ENCODE measurements at places on chromosomes 4 and X. TPM values are rescaled to one million over a fixed set of nuclear protein-coding genes. Genes with fewer than 3 reads are reported as not detected.

DNA sequence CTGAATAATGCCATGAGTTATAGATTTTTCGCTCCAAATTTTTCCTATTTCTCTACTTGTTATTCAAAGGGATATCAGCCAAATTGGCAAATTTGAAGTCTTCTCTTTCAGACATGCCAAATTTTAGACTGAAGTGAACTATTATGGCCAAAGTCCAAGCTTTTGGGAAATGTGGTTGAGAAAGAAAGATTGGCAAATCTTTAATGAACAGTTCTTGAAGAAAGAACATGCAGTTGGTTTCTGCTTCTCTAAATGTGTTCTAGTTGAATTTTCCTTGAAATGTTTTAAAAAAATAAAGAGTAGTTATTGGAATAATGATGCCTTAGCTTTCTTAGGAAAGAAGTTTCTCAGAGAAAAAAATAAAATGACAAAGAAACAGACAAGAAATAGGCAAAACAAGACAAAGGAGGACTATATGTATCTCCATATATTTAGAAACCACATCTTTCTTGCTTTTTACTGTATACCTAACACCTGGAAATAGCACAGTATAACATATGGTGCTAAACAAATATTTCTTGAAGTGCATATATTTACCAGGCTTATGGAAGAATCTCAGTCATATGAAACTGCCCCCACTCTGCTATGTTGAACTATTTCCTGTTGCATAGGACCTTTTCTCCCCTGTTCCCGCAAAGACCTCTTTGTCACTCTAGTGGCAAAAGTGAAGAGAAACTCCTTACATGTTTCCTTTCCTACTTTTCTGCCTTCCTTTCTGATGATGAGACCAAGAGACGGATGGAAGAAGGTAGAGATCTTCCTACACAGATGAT lies 250.0 kb downstream of the ARHGAP24 start:
- DNase-seq = no peak

GRCh38 chrX:156002507-156002906 lies 5.0 kb downstream of the IL9R start:
- no peak for DNase-seq

DNA sequence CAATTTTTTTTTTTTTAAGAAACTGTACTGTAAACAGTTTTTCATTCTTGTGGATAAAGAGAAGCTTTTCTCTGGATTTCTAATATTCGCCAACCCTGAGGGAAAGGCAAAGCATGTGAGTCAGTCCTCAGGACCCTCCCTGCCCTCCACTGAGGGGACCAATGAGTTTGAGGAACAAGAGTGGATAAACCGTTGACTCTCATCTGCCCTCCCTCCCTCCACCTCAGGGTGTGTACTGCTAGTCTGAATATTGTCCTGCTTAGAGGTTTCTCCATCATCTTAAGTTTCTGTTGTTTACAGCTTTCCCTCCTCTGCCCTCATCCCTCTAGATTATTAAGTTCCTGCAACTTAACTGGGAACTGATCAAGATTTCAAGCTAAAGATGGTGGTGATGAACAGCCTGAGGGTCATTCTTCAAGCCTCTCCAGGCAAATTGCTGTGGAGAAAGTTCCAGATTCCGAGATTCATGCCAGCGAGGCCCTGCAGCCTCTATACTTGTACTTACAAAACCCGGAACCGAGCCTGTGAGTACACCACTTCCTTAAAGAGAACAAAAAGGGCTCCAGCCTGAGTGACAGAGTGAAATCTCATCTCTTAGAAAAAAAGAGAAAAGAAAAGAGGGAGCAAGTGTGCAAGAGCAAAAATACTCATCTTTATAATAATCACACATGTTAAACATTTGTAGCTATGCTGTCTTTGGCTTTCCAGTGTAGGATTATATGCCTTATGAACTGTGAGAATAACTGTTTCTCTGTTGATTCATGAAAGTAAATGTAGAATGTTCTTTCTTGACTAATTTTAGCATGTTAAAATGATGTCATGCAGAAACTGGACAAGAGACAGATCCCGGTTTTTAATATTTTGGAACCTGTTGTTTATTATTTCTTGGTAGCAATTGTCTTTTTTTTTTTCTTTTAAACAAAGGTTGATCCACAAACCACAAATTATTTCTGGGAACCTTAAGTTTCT lies 11.9 kb downstream of the CA5B start:
- DNase-seq = no peak

DNA sequence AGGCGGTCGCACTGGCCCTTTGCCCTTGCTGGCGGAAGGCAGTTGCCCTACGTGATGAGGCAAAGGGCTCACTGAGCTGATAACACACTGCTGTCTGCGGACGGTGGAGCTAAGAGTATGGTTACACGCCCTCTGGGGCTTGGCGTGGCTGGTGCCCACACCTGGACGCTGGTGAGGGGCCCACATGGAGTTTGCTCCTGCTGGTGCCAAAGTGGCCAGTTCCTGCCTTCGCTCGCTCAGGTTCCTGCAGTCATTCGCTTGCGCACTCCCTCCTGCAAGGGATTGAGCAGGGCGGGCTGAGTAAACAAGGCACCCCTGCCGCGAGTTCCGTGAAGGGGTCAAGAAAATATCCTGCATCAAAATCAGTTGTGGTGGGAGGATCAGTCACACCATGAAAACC lies 18.4 kb downstream of the SPARCL1 start:
- DNase-seq = no peak

DNA sequence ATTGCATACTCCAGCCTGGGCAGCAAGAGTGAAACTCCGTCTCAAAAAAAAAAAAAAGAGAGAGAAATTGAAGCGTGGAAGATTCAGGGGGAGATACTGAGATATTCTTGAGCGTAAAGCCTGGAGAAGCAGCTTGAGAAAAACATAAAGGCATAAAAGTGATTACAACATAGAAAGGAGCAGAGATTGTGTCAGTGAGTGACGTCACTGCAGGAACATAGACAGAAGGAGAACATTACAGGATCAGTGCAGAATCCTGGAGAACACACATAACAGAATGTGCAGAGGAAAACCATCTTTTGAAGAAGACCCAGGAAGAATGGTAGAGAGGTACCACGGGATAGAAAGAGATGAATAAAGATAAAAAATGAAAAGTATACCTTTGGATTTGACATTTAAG lies 147.0 kb downstream of the APBB2 start:
- no peak for DNase-seq

GRCh38 chrX:16278927-16279326 lies 111.6 kb downstream of the MAGEB17 start:
- no peak for DNase-seq

Gene CLTRN
- 19.6 TPM for polyA plus RNA-seq

Gene TACR3
- polyA plus RNA-seq = 2.8 TPM

Gene IQCM
- polyA plus RNA-seq = not detected

Gene COL25A1
- polyA plus RNA-seq = 12.5 TPM

Gene CTAG2
- not detected for polyA plus RNA-seq

Gene HMX1
- not detected for polyA plus RNA-seq

Gene HEPH
- polyA plus RNA-seq = 53.7 TPM

Gene RS1
- polyA plus RNA-seq = 0.10 TPM

Gene FAM114A1
- polyA plus RNA-seq = 29.5 TPM

Data from left renal pelvis (tissue), 4 donors.